ENCODE measurements at places on chromosomes 16 and 17.

DNA sequence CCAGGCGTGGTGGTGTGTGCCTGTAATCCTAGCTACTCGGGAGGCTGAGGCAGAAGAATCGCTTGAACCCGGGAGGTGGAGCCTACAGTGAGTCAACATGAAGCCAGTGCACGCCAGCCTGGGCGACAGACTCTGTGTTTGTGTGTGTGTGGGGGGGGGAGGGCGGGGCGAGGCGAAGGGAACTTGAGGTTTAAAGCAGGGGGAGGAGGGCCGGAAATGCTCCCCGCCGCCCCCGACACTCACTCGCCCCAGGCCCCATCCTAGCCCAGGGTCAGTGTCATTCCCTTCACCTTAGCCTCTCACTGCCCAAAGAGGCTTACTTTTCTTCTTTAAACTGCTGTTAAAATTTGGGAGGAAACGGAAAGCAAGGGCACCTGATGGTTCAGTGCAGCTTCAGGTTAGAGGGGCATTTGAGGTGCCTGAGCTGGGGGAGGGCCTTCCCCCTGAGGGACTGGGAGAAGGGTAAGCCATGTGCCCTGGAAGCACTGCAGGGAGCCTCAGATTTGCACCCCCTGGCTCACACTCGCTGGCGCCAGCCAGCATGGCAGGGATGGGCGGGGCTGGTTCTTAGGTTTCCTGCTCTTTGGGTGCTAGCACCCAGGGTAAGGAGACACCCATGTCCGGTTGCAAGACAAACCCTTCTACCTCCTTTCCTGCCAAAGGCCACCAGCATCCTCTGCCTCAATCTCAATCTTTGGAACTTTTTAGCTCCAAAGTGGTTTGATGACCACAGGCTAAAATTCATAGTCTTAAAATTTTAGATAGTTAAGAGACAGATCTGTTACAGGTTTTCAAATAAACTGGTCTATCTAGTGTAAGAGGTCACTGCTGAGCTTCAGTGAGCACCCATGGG is 2.2 kb upstream of the LIMD2 start:
- no peak for DNase-seq

GRCh38 chr17:16378636-16379282 is 2.1 kb upstream of the UBB start:
- DNase-seq, result no peak

DNA sequence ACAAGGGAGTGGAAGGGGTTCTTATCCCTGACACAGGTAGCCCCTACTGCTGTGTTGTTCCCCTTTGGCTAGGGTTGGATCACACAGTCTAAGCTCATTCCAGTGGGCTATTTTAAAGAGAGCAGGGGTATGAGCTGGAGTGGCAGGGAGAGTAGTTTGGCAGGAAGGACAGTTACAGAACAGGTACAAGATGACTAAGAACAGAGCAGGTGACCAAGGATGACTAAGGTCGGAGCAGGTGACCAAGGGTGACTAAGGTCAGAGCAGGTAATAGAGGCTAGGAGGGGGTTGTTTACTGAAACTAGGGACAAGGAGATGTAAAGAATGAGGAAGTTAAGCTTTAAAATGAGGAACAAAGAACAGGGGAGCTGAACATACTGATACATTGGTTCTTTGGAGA is 58.8 kb downstream of the UTP18 start:
- DNase-seq, result no peak

- no peak for DNase-seq
Measured at GRCh38 chr16:10097271-10097670, 85.0 kb downstream of the GRIN2A start.

GRCh38 chr17:17419166-17419565 is 57.6 kb upstream of the MED9 start:
- no peak for DNase-seq
